ENCODE measurements at places on chromosomes 16 and 17.

DNA sequence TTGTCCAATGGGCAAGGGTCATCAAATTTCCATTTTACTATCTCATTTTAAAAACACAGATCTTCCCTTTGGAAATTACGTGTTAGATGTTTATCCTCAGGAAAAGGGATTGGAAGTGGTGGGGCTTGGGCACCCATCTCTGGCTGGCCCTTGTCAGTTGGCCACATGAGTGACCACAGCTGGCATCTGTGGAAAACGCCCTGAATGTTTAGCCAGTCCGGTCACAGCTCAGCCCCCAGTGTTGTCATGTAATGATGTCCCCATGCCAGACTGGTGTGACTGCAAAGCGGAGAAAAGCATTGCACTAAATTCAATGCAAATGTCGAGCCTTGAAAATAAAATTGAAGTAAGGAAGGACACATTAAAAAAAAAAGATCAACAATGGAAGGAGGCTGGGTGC lies 53.0 kb downstream of the TMC6 start:
- no peak for DNase-seq

GRCh38 chr17:77723071-77723908 lies 235.2 kb upstream of the TNRC6C start:
- no peak for DNase-seq

- no peak for DNase-seq
Observed at GRCh38 chr16:79287424-79287917, 313.1 kb downstream of the MAF start.

- no peak for DNase-seq
Observed at GRCh38 chr17:77898521-77899434, 59.7 kb upstream of the TNRC6C start.

GRCh38 chr17:43823350-43824084 lies 9.4 kb downstream of the MPP3 start:
- DNase-seq: no peak

DNA sequence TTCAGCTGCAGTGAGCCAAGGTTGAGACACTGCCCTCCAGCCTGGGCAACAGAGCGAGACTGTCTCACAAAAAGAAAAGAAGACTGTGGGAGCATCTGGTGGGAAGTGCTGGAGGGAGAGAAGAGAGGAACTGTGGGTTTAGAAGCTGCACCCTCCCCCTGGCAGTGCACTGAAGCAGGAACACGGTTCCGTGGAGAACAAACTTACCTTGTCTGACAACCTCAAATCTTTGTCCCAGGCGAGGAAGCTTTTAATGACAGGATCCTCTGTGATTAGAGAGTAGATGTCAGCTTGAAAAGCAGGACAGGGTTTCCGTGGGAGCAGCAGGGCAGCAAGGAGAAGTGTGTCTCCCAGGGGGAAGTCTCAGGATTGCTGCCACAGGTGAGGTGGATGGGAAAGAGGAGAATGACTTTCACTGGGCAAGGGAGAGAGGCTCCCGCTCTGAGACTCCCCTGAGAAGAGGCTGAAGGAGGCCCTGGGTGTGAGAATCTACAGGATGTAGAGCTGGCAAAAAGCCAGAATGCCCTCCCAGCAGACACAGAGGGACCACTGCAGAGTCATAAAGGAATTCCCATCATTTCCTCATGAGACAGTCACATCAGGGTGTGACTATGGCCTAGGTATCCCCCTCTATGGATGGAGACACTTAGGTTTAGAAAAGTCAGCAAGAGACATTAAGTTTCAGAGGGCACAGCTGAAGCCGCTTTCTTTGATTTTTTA lies 22.9 kb downstream of the PRR11 start:
- DNase-seq: no peak

- no peak for DNase-seq
Observed at GRCh38 chr16:69324585-69325253, 5.7 kb downstream of the PDF start.

- DNase-seq: no peak
Observed at GRCh38 chr16:24988129-24988518, 27.0 kb downstream of the ARHGAP17 start.

- no peak for DNase-seq
Observed at GRCh38 chr17:77881545-77881944, 77.0 kb upstream of the TNRC6C start.

Data from epithelial cell of esophagus (primary cell).